ENCODE measurements at places on chromosomes 2 and 18.

DNA sequence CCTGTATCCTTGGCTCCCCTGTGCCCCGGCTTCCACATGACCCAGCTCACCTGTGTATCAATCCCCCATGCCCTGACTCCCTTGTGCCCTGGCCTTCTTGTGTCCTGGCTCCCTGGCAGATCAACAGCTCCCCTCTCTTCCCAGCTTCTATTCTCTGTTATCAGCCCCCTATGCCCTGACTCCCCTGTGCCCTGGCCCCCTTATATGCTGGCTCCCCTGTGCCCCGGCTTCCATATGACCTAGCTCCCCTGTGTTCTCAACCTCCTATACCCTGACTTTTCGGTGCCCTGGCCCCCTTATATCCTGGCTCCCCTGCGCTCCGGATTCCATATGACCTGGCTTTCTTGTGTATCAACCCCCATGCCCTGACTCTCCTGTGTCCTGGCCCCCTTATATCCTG, 209.2 kb downstream of the LOXHD1 start:
- DNase-seq, result no peak

- no peak for DNase-seq
Measured at GRCh38 chr2:109699646-109700045, 85.5 kb downstream of the SOWAHC start.

DNA sequence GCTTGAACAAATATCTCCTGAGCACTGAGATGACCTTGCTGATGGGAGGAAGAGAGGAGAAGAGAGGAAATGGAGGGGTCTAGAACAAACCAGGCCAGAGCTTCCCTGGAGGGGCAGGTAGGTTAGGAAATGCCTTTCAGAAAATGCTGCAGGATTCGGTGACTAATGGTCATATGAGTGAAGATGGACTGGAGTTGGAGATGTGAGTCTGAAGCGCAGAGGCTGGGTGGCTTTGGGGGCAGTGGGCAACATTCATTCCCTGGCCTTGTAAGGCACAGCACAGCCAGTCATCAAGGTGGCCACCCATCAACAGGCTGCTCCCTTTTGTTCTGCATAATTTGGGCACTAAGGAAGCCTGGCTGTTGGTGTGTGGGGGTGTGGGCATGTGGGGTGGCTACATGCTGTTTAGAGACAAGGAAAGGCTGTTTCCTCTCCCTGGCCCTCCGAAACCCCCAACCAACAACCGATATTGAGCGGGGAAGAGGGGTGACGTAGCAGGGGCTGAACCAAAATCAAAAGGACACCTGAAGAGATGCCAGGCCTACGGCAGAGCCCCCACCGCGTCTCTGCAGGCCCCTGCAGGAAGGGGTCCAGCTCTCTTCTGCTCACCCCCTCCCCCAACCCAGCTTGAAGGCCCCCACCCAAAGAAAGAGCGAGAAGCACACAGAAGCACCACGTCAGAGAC, 1.5 kb downstream of the SLC30A3 start:
- no peak for DNase-seq

GRCh38 chr18:13672657-13673056, 53.7 kb downstream of the FAM210A start:
- no peak for DNase-seq

- no peak for DNase-seq
Measured at GRCh38 chr2:65045651-65046050, 10.6 kb upstream of the CEP68 start.

DNA sequence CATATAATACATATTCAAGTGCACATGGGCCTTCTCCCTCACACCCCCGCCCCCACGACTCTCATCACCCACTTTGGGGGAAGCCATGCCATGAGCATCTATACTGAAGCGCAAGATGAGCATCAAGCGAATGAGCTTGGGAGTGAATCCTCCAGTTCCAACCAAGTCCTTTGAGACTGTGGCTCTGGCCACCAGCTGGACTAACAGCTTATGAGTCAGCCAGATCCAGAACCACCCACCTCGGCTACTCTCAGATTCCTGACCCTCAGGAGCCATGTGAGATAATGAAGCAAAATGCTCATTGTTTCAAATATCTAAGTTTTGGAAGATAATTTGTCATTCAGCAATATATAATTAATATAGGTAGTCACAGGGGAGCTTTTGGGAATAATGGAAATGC, 22.2 kb upstream of the IL1RL1 start:
- no peak for DNase-seq

DNA sequence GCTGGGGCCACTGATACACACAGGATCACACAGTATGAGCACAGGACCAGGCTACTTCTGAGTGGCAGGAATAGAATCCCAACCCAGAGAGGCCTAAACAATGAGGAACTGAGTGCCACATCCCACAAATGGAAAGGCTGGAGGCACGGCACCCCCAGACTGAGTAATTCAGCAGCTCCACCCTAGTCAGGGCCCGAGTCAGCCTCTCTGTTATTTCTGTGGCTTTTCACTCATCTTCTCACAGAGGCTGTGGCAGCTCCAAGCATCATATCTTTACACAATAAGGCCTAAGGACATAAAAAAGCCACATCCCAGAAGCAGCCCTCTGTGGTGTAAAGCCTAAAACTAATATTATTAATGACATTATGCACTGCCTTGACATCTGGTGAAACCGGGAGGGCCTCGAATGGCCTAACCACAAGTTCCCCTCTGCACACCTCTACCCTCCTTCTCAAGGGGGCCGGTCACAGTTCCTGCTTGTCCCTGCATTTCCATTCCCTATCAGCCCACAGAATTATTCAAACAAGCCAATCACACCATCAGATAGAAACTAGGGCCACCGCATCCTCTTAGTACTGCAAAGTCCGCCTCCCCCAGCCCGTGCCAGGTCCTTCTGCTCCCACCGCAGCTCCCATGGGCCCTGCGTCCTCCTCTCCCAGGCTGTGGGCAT, 12.5 kb upstream of the MAL start:
- no peak for DNase-seq

- DNase-seq, result no peak
Measured at GRCh38 chr2:172821370-172822338, 86.0 kb downstream of the RAPGEF4 start.

- peak; percentile 80 for DNase-seq
Measured at GRCh38 chr2:113240915-113241911, 37.5 kb downstream of the PAX8 start.

DNA sequence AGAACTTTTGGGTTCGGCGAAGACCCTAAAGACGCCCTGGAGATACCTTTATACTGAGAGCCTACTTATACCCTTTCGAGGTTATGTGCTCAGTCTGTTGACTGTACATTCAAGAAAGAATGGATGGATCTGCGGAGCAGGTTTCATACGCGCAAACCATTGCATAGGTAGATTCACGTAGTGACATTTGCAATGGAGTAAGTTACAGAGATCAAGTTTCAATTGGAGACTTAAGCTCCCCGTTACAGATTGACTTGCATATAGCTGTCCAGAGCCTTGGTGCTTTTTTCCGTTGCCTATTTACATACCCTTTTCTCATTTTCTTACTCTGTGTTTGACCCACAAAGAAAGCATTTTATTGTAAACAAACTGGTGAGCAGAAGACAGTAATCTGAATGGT, 923 bp downstream of the PSMD1 start:
- no peak for DNase-seq

DNA sequence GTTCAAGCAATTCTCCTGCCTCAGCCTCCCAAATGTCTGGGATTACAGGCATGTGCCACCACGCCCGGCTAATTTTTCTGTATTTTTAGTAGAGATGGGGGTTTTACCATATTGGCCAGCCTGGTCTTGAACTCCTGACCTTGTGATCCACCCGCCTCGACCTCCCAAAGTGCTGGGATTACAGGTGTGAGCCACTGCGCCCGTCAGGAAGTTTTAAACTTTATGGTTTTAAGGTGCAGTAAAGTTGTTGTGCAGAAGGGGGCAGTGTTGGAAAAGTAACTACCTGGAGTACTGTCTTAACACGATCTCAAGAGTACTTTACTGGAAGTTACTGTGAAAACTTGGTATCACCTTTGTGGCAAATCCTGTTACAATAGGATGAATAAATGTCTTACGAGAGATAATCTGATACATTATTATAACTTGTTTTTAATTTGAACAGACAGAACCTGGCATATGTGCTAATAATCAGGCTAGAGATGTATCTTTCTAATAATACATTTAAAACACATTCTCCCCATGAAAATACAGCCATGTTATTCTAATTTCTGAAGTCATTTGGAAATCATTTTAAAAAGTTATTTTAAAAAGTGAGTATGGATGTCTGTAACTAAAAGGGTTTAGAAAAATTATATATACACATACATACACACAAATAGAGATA, 10.8 kb downstream of the SPDYA start:
- DNase-seq, result peak; percentile 77

- no peak for DNase-seq
Measured at GRCh38 chr2:30492619-30493018, 45.6 kb downstream of the LCLAT1 start.

GRCh38 chr18:3186678-3187658, 32.8 kb downstream of the MYOM1 start:
- no peak for DNase-seq

GRCh38 chr2:177038787-177039484, 173.7 kb upstream of the HNRNPA3 start:
- DNase-seq, result no peak

DNA sequence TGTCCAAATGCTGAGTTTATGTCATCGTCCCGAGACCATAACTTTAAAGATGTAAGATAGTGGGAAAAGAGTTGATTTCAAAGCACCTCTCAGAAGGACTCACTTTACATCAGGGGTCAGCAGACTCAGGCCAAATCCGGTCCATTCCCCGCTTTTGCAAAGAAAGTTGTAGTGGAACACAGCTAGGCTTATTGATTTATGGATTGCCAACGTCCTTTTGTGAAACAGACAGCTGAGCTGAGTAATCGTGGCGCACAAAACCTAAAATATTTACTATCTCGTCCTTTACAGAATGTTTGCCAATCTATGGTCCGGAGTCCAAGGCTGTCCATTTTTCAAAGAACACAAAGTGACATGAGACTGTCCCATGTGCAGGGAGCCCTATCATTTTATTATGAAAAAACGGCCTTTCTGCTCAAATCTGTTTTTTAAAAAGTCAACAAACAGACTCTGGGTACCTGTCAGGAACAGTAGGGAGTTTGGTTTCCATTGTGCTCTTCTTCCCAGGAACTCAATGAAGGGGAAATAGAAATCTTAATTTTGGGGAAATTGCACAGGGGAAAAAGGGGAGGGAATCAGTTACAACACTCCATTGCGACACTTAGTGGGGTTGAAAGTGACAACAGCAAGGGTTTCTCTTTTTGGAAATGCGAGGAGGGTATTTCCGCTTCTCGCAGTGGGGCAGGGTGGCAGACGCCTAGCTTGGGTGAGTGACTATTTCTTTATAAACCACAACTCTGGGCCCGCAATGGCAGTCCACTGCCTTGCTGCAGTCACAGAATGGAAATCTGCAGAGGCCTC, at the start of gene IL1RN:
Gene IL1RN, plus strand, starts transcription at position 754 of the 801 bp plus-strand sequence. Its CDS starts 27 bp downstream, at position 781.
- no peak for DNase-seq

- DNase-seq, result no peak
Measured at GRCh38 chr2:240921995-240922244, 15.8 kb downstream of the CROCC2 start.

DNA sequence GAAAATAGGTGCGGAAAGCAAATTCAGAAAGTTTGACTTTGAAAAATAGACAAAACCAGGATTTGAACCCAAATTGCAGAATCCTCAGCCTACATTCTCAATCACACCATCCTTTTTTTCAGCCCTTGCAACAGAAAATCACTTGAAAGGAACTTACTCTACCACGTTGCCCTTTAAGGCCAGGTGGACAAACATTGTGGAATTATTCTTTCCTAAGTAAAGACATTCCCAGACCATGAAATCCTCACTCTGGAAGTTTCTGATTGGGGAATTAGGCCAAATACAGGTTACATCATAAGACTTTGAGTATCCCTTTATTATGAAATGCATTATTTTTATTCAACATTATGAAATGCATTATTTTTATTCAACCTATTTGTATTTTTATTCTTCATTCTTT, 259.4 kb downstream of the RAD51AP2 start:
- no peak for DNase-seq

GRCh38 chr2:65710779-65711295, 278.4 kb upstream of the SPRED2 start:
- no peak for DNase-seq

GRCh38 chr18:70578480-70578879, 289.6 kb downstream of the SOCS6 start:
- DNase-seq, result peak; percentile 14

GRCh38 chr2:23065936-23066335, 319.0 kb upstream of the KLHL29 start:
- no peak for DNase-seq

DNA sequence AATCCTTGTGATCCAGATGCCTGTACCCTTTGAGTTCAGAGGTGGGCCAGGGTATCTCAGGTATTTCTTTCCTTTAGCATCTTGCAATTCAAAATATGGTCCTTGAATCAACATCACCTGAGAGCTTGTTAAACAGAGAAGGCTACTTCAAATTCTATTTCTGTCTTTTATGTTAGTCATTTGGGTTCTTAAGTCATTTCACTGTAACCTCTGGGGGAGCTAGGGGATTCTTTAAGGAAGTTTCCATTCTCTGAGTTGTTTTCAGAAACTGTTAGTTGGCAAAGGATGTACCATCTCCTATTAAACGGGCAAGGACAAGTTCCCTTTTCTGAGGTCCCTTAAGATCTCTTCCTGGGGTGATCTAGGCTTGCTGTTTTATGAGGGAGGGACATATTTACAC, 16.6 kb downstream of the CFLAR start:
- no peak for DNase-seq

DNA sequence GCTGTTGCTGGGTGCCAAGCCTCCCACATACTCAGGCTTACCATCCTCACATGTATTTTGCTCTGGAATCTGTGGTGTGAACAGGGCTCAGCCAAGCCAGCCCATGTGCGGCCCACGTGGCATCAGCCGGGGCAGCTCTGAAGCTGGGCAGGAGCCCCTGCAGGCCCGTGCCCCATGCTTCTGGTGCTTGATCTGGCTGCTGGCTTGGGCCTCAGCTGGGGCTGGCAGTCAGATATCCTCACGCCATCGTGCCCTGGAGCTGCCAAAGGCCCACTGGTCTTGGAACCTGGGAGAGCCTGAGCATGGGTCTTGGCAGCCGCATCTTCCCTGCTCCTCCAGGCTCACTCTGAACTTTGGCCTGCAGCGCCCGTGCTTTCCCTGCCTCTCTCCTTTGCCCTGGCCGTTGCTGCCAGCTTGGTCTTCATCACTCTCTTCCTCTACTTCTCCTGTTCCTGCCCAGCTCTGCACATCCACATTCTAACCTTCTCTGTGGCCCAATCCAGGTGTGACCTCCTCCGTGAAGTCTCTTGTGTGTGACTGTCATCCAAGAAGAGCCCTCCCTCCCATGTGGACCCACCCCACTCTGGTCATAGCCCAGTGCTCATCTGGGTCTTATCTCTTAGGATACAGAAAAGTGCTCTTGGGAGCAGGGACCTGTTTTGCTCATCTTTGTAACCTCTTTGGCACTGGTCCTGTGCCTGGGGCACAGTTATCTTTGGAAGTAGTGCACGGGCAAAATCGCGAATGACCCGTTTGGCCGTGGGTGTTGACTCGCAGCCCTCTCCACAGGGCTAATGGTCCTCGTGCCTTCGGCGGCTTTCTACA, 116.1 kb downstream of the RNF144A start:
- DNase-seq, result no peak

GRCh38 chr2:52311862-52312261, 1279.9 kb upstream of the NRXN1 start:
- no peak for DNase-seq
